SJSA1 (cell line): ENCODE measurements at places on chromosomes 11 and 22.

DNA sequence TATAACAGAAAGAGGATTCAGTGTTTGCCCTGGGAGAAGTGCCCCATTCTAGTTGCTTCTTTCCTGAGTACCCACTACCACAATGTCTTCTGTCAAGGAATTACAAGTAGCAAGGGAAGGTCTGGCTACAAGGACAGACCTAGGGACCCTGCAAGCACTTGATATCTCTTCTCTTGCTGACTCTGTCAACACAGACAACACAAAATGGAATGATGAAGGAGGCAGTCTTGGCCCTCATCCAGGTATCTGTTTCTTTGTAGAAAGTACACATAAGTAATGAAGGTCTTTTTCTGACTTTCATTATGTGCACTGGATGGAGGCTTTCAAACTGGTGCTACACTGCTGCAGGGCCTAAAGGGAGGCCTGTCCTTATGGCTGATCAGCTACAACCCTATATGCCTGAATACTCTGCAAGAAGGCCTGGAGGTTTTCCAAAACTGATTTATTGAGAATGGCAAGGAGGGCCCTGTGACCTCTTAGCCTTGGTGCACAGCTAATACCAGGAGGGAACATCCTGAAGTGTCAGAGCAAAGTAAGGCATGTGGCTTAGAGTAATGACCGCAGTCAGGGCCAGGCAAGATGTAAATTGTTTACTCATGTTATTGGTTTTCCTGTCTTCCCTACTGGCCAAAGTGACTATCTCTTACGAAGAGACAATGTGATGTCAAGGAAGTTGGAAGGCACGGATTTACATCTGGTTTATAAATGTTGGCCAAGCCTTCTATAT lies 31.2 kb downstream of the GAB2 start:
- DNase-seq, result no peak

DNA sequence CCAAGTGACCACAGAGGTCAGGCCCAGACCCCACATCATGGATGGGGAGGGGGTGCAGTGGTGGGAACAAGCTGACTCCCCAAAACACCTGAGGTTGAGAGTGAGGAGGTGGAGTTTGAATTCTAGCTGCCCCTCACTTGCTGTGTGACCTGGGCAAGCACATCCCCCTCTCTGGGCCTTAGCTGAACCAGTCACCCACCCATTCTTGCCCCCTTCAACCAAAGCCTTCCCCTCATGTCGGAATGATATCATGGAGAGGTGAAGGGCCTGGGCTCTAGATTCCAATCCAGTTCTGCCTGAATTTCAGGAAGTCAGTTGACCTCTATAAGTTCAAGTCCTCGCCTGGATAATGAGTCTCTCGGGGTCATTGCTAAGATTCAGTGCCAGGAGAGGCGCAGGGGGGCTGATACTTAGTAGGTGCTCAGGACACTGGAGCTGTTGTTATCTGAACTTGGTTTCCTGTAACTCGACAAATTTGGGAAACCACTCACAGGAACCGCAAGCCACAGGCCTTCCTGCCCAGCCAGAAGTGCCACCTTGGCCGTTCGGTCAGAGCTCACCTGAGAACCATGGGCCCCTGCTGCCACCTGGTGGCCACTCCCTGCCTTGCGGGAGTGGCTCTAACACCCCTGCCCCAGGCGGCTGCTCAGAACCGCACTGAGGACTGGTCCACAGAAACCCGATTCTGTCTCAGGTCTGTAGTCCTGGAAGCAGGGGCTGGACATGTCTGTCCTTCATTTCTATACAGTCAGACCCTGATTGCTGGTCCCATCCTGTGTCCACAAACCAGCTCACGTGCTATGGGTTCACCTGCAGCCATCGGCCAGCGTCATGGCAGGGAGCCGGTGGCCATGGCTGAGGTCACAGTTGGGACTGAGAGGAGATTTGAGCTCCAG lies 6.9 kb downstream of the CDC42EP1 start:
- DNase-seq, result peak; percentile 73

DNA sequence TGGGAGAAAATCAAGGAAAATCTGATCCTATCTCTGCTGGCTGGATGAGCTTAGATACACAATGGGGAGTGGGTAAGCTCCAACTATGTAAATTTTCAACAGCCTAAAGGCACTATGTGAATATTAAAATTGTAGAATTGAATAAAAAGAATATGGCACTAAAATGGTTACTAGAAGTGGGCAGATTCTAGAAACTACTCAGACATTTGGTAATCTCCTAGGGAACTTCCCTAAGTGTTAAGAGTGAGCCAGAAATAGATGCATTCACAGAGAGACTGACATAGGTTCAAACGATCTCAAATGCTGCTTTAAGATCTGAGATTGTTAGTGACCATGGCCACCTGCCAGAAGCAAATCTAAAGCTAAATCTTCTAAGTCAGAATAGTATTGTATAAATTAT lies 4.3 kb upstream of the OR52E1 start:
- DNase-seq, result no peak

DNA sequence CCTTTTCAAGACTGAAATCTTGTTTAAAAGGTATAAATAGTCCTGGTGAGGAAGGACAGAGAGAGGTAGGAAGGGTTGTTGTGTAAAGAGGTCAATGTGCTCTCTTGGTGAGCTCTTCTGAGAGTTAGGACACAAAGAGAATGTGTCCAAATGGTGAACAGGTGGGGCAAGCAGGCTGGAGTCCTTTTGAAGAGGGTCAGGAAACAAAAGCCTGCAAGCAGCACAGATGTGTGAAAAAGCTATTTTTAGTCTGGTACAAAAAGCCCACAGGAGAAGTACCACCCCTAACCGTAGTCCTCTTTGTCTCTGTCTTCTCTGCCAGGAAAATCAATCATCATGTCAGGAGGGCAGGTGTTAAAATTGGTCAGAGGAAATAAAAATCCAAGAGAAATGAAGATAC lies 54.4 kb upstream of the SYN3 start:
- no peak for DNase-seq

DNA sequence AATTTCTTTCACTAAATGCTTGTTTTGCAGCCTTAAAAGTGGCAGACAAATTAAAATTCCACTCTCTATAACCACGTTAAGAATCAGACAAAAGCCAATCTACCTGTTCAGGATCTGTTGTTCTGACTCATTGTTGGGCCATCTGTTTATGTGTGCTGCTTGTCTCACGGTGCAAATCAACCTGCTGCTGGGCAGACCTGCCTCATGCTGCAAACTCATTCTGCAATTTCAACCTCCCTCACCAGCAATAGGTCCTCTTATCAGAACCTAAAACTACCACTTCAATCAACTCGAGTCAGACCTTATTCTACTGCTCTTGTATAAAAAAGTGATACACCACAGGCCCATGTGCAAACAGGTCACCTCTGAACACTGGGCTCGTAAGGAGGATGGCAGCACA lies 75.1 kb downstream of the LARGE2 start:
- DNase-seq, result no peak

DNA sequence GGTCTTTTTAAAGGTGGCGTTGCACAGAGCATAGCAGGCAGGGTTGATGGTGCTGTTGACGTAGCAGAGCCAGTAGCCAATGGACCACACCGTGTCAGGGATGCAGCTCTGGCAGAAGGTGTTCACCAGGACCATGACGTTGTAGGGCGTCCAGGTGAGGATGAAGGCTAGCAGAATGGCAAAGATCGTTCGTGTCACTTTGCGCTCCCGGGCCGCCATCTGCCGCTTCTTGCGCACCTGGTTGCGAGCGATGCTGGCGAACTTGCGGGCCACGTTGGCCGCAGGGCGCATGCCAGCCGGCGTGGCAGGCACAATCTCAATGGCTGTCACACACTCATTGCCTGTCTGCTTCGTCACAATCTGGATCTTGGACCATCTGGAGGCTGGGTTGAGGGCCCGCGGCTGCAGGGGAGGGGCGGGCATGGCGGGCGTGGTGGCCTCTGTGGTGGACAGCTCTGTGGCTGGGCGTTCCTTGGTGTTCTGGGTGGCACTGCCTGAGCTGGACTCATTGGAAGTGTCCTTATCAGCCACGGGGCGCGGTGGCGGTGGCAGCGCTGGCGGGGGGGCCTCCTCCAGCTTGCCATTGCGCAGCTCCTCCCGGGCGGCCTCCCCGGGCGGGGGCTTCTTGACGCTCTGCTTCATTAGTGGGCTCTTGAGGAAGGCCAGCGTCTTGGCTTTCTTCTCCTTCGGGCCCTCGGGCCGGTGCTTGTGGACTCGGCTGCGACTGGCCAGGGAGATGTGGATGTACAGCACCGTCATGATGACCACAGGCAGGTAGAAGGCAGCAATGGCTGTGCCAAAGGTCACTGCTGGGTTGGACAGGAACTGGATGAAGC lies 3.9 kb downstream of the MDK start:
- no peak for DNase-seq

GRCh38 chr11:87430821-87431220 lies 393.1 kb downstream of the TMEM135 start:
- DNase-seq, result no peak
